D341Med (cell line): ENCODE measurements at places on chromosomes 16 and 17.

- DNase-seq: no peak
Observed at GRCh38 chr17:14688134-14688533, 387.3 kb downstream of the HS3ST3B1 start.

DNA sequence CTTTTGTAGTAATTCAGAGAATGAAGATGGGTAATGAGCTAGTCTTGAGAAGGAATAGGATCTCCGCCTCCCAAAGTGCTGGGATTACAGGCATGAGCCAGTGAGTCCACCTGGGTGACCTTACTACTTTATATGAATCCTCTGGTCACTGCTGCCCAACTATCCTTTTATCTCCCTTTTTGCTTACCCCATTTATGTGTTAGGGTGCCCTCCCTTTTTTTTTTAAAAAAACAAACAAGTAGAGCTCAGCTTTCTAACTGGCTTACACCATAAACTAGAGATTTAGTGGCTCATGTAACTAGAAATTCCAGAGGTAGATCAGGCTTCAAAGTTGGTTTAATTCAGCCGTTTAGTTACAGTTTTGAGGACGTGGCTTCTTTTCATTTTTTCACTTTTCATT lies 15.6 kb downstream of the USP10 start:
- no peak for DNase-seq

GRCh38 chr16:56789360-56789759 lies 59.4 kb downstream of the NUP93 start:
- DNase-seq: peak; percentile 67

DNA sequence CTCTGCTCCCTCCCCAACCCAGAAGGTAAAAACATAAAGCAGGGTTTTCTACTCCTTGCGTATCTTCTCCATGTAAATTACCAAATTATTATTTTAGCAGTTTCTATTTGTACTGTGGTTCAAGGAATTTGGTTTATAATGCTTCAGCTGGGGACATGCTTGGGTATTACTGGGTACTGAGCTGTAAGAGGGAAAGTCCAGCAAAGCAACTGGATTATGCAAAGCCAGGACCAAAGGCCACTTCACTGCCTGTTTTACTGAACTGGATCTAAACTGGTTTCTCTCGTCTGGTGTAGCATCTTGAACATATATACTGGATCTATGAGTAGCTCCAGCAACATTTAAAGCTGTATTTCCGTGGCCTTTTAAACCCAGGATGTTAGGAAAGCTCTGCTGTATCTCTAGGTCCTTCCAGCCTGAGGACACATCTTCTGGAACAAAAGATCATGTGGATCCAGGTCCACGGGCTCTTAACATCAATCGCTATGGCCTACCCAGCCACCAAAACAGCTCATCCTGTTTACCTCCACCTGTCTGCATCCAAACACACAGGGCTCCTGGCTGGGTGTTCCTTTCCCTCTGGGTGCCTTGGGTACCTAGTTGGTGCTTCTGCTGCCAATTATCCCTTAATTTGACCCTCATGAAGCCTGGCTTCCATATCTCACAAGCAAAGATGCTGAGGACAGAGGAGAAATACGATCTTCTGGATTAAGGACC lies 7.2 kb downstream of the PMP22 start:
- DNase-seq: no peak
